ENCODE measurements at places on chromosomes 1 and 21.
A peak's percentile ranks its signal among the peaks of the same experiment; 100 is the strongest.

GRCh38 chr1:4085546-4085945 lies 185.5 kb upstream of the C1orf174 start:
- no peak for DNase-seq

- DNase-seq: no peak
These were observed 92.8 kb downstream of the ITPKB start for GRCh38 chr1:226646026-226646869.

- no peak for DNase-seq
These were observed 21.1 kb downstream of the COQ8A start for GRCh38 chr1:226960944-226961765.

DNA sequence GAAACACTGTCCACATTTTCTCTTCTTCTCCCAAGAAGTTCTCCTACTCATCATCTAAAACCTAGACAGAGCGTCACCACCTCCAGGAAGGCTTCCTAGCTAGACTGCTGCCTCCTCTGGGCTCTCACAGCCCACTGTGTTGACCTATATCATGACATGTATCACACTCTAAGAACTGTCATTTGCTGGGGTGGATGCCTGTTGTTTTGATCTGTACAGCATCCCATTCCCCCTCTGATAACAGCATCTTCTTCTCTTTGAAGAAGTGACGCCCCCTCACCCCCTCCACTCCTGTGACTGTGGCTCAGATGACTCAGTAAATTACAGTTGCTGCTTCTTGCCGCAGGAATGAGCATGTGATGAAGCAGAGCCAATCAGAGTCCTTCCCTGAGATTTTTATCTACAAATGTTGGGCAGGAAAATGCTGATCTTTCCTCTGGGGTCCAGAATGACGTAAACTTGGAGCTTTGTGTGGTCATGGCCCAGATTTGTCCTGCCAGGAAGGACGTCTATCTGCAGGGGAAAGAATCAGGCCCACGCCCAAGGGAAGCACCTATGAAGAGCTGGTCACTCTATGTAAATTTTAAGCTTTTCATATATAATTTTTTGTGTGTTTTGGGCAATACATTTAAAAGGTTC lies 28.0 kb upstream of the FOXO6 start:
- DNase-seq: peak; percentile 64

DNA sequence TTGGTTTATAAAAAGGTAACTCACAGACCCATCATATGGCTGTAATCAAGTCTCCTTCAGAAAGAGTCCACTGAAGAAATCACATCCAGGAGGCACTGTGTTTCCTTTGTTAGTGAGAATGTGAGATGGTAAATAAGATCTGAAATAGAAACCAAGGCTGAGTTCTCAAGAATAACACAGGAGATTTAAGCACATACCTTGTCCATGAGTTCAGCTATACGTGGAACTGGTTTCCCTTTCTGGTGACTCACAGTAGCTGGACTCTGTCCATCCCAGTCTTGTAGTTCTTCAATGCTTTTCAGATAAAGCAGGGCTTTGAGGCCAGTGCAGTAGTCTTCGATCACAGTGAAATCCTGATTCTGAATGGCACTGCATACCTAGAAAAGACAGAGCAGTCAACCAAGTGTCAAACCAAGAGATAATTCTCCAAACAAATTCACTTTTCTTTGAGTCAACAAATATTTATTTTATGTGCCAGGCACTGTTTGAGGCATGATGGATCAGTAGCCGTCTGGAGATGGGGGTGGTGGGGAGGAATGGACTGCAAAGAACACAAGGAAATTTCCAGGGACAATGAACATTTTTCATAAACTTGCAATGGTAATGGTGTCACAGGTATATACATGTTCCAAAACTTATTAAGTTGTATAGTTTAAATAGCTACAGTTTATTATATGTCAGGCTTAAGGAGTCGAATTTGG lies 471.4 kb downstream of the PTBP2 start:
- no peak for DNase-seq

DNA sequence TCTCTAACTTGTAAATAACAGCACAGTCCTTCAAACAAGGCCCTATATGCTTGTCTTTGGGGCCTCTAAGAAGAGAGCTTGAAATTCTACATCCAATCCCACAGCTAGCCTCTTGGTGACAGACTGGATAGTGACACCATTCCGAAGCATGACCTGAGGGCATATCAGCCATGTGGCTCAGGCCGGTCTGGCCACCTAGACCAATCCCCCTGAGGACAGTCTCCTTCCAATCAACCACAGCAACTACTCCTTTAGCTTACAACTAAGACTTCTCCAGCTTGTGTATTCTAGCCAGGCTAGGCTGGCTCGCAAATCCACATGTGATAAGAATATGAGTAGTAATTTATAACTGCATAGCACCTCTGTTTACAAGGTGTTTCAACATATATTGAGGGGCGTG lies 14.0 kb downstream of the BCAR3 start:
- DNase-seq: no peak

- DNase-seq: no peak
These were observed 438.8 kb upstream of the OLFM3 start for GRCh38 chr1:102435483-102435882.

GRCh38 chr1:6743189-6744101 lies 41.8 kb upstream of the CAMTA1 start:
- DNase-seq: no peak

All from vagina (tissue), 2 donors.